ENCODE measurements at places on chromosomes 13 and 19.

- no peak for DNase-seq
Observed at GRCh38 chr19:45501730-45502014, 3.4 kb downstream of the PPM1N start.

DNA sequence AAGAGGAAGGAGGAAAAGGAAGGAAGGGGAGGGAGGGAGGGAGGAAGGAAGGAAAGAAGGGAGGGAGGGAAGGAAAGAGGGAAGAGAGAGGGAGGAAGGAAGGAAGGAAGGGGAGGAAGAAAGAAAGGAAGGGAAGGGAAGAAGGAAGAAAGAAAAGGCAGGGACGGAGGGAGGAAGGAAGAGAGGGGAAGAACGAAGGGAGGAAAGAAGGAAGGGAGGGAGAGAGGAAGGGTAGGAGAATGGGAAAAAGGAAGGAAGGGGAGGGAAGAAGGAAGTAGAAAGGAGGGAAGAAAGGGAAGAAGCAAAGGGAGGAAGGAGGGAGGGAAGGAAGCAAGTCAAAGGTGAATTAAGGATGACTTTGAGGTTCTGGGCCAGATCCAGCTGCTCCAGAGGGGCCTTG lies 3.0 kb downstream of the ACSBG2 start:
- DNase-seq, result no peak

- no peak for DNase-seq
Observed at GRCh38 chr19:9155591-9155990, 15.4 kb downstream of the ZNF317 start.

DNA sequence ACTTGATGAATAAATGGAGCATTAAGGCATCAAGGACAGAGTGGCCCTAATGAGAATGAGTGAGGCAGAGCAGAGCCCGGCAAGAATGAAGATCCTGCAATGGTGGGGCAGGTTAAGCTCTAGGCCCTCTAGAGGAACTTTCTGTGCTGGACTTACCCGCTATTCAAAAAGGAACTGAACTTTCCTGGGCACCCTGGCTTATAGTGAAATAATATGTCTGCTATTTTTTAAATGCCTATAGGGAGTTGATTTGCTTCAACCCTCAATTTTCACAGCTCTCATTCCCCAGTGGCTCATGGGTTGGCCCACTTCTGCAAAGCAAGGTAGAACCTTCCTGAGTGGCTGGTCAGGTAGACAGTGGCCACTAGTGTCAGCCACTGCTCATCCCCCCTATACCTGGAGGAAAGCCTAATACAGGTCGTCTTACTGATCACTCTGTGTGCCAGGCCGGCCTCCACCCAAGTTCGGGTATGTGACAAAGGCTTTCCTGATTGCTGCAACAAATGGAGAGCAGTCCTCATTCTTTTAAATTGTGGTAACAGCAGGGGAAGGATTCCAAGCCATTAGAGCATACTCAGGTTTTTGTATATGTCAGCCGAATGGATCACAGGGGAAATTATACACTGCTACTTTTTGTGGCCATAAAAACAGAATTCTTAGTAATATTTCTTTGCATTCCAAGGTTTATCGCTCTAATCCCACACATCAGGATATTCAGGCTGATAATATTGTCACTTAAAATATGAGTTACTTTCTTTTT lies 103.0 kb downstream of the KL start:
- DNase-seq, result no peak

- no peak for DNase-seq
Observed at GRCh38 chr19:4033028-4033956, 25.8 kb downstream of the PIAS4 start.

DNA sequence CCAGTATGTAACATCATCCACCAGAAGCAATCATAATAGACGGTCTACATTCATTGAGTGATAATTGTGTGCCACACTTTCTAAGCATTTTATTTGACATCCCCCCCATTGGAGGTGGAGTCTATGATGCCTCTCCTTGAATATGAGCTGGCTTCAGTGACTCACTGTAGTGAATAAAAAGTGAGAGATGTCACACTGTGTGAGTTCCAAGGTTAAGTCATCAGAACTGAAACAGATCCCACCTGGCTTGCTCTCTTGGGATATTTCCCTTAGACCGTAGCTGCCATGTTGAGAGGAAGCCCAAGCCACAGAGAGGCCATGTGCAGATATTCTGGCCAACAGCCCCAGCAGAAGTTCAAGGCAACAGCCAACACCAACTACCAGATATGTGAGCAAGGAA lies 12.6 kb downstream of the RTBDN start:
- no peak for DNase-seq

- DNase-seq, result no peak
Observed at GRCh38 chr19:33329736-33330135, 27.4 kb upstream of the CEBPA start.

DNA sequence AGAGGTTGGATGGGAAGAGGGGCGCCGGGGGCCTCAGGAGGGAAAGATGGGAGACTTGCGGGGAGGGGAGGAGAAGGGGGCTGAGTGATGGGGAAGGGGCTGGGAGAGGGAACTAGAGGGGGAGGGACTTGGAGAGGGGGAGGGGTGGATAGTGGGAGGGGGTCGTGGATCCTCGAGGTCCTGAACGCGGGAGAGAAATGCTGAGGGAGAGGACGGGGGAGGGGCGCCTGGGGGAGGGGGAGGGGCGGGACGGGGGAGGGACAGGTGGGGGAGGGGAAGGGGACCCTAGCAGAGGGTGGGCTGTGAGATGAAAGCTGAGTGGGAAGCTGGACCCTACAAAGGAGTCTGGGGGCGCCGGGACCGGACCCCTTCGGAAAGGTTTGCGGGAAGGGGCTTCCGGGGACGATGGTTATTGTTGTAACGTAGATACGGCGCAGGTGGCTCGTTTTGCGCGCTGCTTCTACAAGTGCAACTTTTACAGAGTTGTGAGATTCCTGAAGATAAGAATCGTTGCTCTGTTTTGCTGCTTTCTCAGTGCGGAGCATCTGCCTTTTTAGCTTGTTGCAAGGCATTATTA lies 418 bp downstream of the ZNF444 start:
- peak; percentile 31 for DNase-seq

- DNase-seq, result no peak
Observed at GRCh38 chr19:57052081-57052480, 67.7 kb upstream of the USP29 start.

- no peak for DNase-seq
Observed at GRCh38 chr19:32458500-32459123, 53.0 kb downstream of the DPY19L3 start.

DNA sequence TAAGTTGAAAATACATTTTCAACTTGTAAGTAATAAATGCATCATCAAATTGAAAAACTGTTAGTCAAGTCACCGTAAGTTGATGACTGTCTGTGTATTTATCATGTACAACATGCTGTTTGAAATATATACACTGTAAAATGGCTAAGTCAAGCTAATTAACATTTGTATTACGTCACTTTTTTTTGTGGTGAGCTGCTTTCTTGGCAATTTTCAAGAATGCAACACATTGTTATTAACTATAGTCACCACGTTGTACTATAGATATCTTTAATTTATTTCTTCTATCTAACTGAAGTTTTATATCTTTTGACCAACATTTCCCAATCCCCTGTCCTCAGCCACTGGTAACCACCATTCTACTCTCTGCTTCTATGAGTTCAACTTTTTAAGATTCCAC lies 57.0 kb downstream of the RBM26 start:
- no peak for DNase-seq

DNA sequence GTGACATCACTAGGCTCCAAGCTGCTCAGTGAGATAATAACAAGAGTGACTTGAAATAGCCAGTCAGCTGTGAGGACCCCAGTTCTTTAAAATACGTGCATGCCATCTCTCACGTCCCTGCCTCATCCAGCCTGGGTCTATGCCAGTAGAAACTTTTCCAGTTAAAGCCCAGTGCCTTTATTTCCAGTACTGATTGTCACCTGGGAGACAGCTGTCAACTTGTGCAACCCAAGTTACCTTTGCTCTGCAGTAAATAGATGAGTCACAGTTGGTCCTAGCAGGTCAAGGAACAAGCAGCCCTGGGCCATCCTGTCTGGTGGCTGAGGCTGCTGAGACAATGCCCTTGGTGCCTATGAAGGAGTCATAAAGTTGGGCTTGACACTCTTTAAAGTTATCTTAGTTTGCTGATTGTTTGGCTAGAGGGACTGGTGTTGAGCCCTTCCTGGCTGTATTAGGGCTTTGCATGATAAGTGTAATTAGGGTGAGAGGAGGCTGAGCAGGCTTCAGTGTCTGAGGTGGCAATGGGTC lies 228.7 kb downstream of the LACC1 start:
- no peak for DNase-seq

- DNase-seq, result no peak
Observed at GRCh38 chr13:28753208-28753892, 34.6 kb upstream of the SLC46A3 start.

- no peak for DNase-seq
Observed at GRCh38 chr19:32178401-32178800, 167.0 kb upstream of the ZNF507 start.

DNA sequence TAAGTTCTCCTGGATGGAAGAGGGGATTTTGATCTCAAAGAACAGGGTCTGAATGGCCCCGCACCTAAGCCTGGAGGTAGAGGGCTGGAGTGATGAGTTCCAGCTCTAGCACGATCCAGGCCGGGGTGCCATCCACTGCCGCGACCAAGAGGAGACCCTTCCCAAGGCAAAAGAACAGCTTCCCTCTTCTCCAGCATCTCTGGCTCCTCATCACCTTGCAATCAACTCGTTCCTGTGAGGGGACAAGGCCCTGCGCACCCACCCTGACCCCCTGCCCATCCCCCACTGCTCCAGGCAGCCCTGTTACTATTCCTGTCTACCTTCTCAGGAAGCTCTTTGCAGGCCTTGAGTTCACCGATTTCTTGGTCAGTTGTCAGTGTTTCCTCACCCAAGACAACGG lies 17.8 kb downstream of the COL4A1 start:
- DNase-seq, result no peak

DNA sequence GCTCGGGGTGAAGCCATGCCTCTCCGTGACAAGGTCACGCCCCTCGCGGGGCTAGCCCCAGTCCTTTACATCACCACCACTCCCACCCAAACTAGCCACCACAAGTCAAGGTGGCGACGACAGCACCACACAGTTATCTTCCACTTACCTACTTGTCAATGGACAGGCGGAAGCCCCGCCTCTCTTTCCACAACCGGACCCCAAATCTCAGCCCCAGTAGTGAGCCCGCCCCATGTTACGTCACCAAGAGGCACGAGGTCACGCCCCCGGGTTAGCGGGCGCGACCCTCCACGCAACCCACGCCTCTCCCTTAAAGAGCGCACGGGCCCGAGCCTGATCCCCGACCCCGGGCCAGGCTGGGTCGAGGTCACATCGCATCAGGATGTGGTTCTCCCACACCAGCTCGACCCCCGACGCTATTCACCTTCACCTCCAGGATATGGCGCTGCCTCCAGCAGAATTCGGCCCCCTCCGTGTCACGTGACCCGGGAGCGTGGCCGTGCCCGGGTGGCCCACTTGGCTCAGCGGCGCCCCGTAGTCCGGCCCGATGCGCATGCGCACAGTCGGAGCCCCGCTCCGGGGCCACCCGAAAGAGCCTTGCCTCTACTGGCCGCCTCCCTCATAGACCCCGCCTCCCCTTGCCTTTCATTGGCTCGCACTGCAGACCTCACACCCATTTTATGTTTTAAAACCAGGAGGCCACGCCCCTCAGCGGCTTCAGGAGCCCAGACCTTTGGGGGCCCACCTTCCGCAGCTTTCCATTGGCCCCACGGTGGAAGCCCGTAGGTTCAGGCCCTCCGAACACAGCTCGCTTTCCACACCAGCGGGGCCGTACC lies 18.2 kb downstream of the SYDE1 start:
- DNase-seq, result peak; percentile 98

GRCh38 chr13:41403983-41404382 lies 53.4 kb upstream of the RGCC start:
- DNase-seq, result no peak

DNA sequence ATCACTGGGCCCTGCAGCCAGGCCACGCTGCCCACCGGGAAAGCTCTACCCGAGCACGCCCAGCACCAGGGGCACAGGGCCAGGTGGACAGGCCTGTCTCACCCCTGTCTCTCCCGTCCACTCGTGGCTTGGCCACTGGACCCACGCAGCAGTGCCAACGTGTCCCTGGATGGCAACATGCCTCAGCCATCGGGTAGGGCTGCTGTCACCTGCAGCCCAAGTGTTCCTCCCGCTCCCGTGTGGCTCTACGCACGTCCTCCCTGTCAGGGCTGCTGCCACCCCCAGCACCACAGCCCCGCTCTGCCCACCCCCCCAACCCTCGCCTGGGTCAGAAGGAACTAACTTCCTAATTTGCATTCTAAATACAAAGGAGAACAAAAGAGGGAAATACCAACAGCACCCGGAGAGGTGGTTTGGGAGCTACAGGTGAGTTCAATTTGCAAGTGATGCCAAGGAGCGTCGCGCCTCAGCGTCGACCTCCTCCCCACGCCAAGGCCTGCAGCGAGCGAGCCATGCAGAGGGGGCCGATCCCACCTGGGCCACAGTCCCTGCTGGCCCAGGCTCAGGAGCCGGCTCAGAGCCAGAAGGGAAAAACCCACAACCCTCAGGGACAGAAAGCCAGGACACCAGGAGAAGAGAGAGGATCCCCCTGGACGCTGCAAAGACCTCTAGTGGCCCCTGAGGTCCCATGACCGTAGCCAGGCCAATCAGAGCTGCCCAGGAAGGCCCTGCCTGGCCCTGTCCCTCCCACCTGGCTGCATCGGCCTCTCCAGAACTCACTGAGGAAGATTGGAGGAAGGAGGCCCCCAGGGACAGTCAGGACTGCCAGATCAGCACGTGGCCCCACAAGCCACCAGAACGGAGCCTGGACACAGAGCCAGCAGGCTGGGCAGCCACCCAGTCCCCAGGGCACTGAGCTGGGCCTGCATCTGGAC lies 128.4 kb upstream of the SPACA7 start:
- no peak for DNase-seq

- DNase-seq, result no peak
Observed at GRCh38 chr19:55133639-55134444, 15.2 kb downstream of the TNNT1 start.

DNA sequence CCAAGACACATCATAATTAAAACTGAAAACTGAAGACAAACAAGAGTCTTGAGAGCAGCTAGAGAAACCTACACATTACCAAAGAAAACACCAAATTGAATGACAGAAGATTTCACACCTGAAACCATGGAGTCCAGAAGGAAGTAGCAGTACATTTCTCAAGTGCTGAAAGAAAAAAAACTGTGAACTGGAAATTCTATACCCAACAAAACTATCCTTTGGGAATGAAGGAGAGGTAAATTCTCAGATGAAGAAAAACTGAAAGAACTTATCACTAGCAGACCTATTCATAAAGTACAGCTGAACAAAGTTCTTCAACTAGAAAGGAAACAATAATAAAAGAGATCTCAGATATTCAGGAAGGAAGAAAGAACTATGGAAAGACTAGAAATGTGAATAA lies 198.7 kb upstream of the ZNF507 start:
- no peak for DNase-seq

- peak; percentile 39 for DNase-seq
Observed at GRCh38 chr19:35090506-35091214, 25.0 kb upstream of the FXYD3 start.

GRCh38 chr19:10881403-10882107 lies 10.2 kb downstream of the CARM1 start:
- no peak for DNase-seq

- DNase-seq, result peak; percentile 62
Observed at GRCh38 chr19:10390652-10391286, 10.4 kb upstream of the TYK2 start.

GRCh38 chr13:50979187-50979586 lies 69.6 kb downstream of the RNASEH2B start:
- DNase-seq, result no peak

GRCh38 chr19:17138937-17139598 lies 63.5 kb downstream of the MYO9B start:
- DNase-seq, result no peak

Data from activated naive CD4-positive, alpha-beta T cell treated with anti-CD3 and anti-CD28 coated beads, Interleukin-2, amount 50 U/mL, for 16 hours (primary cell).